ACHN (cell line): ENCODE measurements at places on chromosomes 1 and 21.

DNA sequence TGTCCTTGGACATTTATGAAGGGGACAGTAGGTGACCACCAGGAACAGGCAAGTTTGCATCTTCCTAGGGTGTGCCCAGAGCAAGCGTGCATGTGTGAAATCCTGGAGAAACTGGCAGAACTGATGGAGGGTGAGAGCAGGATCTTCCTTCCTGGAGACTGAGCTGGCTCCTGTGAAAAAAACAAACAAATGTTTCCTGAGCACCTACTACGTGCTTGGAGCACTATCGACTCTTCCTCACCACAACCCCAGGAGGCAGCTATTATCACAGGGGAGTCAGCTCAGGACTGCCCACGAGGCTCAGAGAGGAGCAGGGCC is 1.5 kb upstream of the EDN2 start:
- DNase-seq = no peak

- DNase-seq = no peak
Measured at GRCh38 chr1:65167586-65168242, 19.7 kb downstream of the AK4 start.

GRCh38 chr1:22619798-22620197 is 16.6 kb upstream of the C1QA start:
- no peak for DNase-seq

GRCh38 chr1:94698759-94699502 is 121.2 kb upstream of the SLC44A3 start:
- DNase-seq = peak; percentile 49

- no peak for DNase-seq
Measured at GRCh38 chr1:201745023-201745422, 83.9 kb upstream of the IPO9 start.

GRCh38 chr21:45972716-45973474 is 8.7 kb upstream of the COL6A1 start:
- DNase-seq = no peak

DNA sequence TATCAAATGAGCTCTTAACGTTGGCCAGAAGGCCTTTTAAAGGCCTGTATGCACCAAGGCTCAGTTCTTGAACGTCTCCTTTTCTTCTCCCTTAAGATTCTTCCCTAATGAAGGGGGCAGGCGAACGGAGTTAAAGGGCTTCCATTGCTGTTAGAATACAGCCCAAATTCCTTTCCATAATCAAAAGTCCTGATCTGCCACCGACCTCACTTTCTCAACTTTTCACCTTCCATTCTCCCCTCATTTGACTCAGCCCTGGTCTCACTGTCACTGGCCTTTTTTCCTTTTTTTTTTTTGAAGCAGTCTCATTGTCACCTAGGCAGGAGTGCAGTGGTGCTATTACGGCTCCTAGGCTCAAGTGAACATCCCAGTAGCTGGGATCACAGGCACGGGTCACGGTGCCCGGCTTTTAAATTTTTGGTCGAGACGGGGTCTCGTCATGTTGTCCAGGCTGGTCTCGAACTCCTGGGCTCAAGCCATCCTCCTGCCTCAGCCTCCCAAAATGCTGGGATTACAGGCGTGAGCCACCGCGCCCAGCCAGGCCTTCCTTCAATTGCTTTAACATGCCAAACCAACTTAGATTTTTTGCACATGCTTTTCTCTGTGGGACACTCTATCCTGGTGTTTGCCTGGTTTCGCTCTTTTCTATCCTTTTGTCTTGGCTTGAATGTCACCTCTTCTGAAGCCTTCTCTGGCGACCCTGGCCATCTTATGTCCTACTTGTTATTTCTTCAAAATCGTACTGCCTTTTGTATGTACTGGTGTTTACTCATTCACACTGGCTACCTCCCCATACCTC is 612 bp upstream of the CMPK1 start:
- no peak for DNase-seq

GRCh38 chr1:98903261-98903660 is 101.4 kb downstream of the PLPPR5 start:
- DNase-seq = no peak

- DNase-seq = no peak
Measured at GRCh38 chr1:180640531-180640949, 8.7 kb downstream of the XPR1 start.

GRCh38 chr1:236257216-236257615 is 24.5 kb downstream of the ERO1B start:
- DNase-seq = no peak

DNA sequence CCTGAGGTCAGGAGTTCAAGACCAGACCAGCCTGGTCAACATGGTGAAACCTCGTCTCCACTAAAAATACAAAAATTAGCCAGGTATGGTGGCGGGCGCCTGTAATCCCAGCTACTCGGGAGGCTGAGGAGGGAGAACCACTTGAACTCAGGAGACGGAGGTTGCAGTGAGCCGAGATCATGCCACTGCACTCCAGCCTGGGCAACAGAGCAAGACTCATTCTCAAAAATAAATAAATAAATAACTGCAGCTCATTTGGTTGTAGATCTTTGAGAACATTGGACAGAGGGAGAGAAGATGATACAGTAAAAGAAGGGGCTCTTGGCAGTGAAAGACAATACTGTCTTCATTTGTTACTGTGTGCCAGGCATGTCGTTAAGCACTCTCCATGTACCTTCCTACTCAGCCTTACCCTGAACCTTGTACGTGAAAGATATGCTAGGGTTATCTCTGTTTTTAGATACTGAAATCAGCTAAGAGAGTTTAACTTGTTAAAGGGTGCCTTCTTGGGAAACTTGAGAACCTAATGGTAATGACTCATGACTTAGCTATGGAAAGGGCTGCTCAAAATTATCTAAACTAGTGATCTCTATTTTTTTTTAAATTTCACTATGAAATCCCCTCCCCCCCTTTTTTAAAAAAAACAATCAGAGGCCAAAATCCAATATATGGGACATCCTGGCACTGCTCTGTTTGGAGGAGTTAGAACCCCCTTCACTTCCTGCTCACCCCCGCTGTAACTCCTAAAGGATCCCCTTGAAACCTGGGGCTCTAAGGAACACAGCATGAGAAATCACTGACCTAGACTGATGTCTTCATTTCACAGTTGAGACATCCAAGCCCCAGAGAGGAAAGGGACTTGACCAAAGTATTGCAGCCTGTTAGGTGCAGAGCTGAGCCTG is 6.8 kb upstream of the KPNA6 start:
- peak; percentile 30 for DNase-seq

DNA sequence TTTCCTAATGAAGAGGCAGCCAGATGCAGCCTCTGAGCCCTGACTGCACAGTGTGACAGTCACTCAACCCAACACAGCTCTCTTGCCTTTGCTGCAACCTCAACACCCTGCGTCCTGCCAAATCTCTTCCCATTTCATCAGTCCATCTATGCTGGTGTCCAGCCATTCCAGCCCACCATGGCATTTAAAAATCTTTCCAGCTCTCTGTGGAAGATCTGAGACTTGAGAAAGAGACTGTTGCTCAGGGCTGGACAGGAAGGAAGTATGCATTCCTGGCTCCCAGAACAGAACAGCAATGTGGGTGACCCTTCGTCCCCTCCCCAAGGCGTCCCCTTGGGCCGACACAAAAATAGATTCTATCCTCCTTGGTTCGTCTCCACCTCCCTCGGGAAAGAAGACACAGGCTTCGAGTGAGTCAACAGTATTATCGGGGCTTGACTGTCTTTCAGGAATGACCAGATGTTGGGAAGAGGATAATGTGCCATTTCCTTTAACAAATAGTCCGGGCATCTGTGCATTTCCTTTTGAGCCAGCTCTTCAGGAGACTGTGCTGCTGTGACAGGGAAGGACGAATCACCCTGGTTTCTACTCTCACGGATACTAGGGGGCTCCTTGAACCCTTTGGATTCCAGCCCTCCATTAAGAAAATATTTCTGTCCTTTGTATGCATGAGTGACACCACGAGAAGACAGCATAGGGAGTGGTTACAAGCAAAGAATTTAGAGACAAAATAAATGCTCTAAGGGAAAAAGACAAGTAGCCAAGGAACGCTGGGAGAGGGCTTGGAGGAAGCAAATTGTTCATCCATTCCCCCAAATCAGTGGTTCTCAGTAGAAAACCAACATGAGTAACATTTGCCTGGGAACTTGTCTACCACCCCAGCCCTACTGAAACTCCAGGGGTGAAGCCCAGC is 111.4 kb upstream of the CDC42BPA start:
- DNase-seq = no peak

DNA sequence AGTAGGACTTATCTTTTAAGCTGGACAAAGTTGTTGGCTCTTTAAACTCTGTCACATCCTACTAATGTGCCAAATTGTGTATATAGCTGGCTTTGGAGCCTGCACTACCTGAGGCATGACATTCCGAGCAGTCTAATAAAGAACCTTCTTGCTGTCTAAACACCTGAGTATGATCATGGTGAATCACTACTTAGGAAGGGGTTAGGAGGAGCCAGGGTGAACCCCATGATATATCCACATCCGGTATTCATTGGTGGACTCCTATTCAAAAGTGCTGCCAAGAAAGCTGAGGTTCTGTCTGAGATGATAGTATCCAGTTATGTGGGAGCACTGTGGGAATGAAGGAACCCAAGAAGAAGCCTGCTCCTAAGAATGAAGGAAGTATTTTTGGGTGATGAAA is 27.1 kb downstream of the CRNN start:
- no peak for DNase-seq

DNA sequence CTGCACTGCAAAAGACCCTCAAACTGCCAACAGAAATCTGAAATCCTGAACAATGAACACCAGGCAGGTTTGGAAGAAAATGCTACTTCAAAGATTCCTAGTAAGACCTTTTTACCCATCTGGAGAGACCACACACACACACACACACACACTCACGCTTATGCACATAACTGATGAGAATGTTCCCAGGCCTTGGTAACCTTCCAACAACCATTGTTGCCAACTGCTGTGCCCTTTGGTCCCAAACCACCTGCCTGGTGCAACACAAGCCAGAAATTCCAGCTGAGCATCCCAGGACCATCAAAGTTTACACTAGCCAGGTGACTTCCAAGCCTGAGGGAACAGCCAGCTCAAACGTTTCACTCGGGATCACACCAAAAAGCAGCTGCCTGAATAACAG is 56.9 kb downstream of the SEC16B start:
- DNase-seq = no peak

DNA sequence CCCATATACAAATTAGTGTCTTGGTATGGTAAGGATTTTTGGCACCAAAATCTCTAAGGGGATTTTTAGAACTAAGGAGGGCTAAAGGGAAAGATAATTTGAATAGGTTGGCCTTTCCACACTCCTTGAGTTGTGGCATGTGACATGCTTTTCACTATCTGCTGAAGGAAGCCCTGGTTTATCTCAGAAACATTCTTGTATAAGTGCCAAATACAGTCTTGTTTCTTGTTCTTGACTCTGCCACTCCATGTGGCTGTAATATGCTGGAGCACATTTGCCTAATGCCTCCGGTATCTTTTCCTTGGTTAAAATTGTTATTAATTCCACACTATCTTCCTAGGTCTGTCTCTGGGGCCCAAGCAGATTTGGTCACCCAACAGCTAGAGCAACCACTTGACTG is 457.0 kb downstream of the USP25 start:
- DNase-seq = no peak

GRCh38 chr1:159338018-159338417 is 35.9 kb downstream of the FCER1A start:
- DNase-seq = no peak

DNA sequence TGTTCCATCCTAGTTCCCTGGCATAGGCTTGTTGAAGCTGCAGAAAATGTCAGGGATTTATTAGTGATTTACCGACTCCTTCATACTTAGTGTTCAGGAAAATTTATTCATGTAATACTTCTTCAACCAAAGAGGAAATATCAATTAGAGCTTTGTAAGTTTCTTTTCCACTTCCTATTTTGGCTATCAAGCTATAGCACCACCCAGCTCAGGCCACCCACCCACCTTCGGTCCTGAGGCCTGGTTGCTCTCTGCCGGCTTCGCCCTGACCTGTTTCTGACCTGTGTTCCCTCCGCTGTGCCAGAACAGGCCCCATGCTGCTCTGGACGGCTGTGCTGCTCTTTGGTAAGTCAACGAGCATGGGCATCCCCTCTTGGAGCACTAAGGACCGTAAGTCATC is at the start of gene FCRL6:
Gene FCRL6 (plus strand): TSS at position 250 of the 400 bp plus-strand sequence. CDS start 65 bp downstream, at position 315.
- DNase-seq = no peak

DNA sequence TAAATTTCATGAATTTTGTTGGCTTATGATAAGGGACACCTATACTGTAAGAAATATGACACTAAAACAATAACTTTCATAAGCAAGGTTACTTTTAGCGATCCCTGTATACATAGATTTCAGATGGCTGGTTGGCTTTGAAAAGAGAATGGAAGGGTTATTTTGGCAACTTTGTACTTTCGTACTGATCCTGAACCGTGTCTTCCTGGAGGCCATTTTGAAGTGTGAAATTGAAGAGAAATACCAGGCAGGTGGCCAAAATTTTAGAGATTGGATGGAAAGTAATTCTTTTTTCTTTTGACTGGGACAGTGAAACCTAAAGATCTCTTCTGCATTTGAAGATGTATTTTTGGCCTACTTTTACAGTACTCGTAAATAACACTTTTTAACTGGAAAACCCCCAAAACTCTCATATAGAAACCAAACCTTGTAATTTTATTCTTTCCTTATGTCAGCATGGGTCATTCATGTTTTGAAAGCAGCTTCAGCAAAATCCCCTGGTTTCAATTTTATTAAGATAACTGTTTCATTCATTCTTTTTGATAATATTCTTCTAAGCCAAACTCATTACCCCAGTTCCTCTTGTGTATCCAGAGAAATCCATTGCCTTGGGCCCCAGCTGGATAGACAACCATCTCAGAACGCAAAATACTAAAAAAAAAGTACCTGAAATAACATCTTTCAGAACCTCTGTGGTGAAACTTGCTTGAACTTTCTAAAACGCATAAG is 38.4 kb upstream of the ZNF281 start:
- DNase-seq = no peak

GRCh38 chr1:46171351-46171750 is 3.5 kb upstream of the TSPAN1 start:
- no peak for DNase-seq

DNA sequence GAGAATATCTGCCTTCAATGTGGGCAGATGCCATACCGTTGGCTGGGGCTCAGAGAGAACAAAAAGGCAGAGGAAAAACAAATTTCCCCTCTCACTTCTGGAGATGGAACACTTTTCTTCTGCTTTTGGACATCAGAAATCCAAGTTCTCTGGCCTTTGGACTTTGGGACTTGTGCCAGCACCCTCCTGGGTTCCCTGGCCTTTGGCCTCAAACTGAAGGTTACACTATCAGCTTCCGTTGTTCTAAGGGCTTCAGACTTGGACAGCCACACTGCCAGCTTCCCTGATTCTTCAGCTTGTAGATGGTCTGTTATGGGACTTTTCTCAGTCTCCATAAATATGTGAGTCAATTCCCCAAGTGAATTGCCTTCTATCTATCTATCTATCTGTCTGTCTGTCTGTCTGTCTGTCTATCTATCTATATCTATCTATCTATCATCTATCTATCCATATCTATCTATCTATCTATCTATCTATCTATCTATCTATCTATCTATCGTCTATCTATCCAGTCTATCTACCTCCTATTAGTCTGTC is 778.1 kb upstream of the TMPRSS15 start:
- no peak for DNase-seq

- DNase-seq = no peak
Measured at GRCh38 chr1:221149555-221150075, 270.4 kb downstream of the HLX start.
